Activated CD4-positive, alpha-beta T cell treated with anti-CD3 and anti-CD28 coated beads, Interleukin-2, Interleukin-4, amounts not matched to agents 100 ng/mL and 50 ng/mL, durations not matched to agents 16 hours and 8 hours (primary cell): ENCODE measurements at places on chromosomes 16 and 17.

DNA sequence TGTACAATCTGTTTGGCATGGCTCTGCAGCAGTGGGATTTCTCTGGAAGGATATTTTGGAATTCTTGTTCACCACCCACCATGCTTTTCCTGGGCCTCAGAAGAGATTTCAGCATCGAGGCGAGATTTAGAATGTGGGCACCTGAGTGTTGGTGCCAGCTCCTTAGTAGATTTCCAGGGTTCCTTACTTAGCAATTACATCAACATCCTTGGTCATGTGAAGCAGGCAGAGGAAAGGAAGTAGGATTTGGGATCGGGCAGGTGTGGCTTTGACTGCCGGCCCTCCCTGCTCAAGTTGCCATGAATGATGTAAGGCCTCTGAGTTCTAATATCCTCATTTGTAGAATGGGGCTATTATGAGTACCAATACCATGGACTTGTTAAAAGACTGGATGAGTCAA lies 13.1 kb upstream of the RBFOX1 start:
- no peak for DNase-seq

- no peak for DNase-seq
Measured at GRCh38 chr17:71703701-71704100, 417.1 kb upstream of the SOX9 start.

DNA sequence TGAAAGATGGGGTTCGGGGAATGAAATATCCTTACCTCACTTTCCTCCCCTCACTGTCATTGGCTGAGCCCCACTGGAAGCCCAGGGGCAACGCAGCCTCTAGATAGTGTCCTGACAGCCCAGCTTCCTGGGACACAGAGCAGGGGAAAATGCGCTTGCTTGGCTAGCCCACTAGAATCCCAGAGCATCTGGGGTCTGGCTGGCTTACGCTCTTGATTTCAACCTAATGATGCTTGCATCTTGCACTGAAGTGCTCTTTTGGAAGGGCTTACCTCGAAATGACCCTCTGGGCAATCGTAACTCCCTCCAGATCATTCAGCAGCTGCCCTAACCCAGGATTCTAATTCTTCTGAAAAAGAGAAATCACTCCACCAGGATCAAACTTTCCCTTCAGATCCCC lies 147.6 kb downstream of the SOX9 start:
- no peak for DNase-seq

GRCh38 chr17:80101946-80102663 lies 724 bp downstream of the GAA start:
- peak; percentile 5 for DNase-seq

DNA sequence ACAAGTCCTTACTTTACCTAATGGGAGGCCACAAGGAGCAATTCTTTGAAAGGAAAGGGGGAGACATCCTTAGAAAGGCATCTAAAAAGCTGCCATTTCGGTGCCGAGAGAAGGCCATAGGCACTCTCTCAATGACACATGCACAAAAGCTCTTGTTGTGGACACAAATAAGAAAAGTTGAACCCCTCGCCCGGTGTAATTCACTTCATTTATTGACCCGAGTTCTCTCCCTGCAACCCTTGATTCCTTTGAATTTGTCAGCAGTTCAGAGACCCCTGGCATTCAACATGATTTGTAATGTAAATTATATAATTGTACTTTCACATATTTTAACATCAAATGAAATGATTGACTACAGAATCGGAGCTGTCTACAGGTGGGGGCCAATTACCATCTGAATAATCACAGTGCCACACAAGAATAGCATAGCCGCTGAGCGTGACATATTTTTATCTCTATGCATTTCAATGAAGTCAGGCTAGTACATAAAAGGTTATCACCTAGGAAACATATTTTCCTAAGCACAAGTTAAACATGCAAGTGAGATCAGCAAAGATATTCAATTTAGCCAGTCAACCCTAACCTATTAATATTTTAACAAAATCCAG lies 66.7 kb downstream of the IRX6 start:
- DNase-seq: no peak

DNA sequence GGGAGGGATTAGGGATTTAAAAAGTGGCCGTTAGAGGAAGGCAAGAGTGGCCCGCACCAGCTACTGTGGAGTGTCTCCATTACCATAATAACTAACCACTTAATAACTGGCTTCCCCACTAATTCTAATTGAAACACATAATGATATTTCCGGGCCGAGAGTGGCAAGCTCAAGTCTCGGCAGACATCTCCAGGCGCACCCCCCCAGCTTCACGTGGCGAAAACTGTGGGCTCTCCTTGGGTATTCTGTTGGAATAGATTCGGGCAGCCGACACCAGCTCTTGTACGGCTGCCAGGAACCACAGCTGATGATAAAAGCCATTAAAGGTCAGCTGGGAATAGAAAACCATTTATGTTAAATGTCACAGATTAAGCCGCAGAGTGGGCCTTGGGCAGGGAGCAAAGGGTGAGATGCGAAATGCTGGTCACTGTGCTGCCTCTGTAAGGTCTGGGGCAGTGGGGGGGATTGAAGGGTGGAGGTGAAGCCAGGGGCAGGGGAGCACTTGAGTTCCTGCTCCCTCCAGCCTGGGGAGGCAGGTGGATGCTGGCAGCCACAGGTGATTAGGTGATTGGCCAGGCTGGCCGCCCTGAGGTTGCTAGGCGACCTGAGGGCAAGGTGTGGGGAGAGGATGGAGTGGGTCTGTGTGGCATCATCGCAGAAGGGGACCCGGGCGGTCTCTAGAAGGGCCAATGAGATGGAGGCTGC lies 115.6 kb upstream of the SDK2 start:
- no peak for DNase-seq

GRCh38 chr17:80869481-80870145 lies 122.0 kb upstream of the CHMP6 start:
- DNase-seq: no peak

DNA sequence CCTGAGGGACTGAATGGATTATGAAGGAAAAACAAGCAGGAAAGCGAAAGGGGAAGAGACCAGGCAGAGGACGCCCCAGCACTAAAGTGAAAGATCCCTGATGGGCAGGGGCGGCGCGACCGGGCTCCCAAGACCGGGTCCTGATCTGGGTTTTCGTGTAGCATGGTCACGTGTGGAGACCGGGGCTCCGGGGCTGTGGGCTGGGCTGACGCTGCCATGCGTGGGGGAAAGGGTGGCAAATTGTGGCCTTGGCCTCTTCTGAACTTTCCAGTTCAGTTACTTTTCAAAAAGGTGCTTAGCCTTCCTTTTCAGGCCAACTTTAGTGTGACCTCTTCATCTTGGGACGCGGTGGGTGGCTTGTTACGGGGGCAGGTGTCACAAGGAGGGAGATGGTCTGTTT lies 57.5 kb downstream of the METRNL start:
- DNase-seq: no peak

DNA sequence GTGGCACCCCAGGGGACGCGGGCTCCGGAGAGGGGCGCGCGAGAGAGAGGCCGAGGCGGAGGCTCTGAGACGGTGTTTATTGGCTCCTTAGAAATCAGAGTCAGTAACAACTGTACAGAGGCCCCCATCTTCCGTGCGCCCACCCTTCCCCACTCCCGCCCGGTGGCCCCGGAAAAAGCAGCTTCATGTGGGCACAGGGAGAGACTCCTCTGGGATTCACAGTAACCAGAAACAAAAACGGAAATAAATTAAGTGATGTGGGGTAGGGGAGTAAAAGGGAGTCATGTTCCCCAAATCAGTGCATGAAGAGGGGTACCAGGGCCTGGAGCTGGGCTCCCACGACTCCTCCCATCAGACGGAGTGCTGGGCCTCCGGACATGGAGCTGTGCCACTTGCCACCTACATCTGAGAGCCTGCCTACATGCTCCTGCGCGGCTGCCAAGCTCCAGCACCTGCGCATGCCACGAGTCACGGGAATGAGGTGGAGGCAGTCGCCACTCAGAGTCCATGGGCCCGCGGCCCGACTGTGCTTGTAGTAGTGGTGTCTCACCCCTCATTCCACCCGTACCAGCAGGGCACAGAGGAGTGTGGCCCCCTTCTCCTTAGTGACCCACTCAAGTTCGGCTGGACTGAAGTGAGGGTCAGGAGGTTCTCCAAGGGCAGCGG lies 543 bp upstream of the GPS2 start:
- DNase-seq: no peak

DNA sequence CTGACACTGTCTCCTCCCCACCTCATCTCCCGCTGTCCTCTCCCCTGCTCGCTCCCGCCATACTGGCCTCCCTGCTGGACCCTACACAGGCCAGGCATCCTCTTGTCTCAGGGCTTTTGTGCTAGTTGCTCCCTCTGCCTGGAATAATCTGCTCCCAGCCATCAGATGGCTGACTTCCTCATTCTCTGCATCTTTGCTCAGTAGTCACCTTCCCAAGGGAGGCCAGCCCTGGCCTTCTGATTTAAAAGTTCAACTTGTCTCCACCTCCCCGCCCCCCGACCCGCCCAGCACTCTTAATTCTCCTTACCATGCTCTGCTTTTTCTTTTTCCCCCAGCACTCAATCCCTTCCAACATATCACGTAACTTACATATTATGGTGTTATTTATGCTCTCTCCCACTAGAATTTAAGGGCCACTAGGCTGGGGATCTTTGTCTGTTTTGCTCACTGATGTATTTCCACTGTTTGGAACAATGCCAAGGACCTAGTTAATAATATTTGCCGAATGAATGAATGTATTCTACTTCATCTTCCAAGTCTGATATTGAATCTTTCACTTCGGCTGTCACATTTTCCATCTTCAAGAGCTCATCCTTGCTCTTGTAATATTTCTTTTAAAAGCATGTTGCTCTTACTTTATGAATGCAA lies 178.3 kb downstream of the CDK5R1 start:
- no peak for DNase-seq

DNA sequence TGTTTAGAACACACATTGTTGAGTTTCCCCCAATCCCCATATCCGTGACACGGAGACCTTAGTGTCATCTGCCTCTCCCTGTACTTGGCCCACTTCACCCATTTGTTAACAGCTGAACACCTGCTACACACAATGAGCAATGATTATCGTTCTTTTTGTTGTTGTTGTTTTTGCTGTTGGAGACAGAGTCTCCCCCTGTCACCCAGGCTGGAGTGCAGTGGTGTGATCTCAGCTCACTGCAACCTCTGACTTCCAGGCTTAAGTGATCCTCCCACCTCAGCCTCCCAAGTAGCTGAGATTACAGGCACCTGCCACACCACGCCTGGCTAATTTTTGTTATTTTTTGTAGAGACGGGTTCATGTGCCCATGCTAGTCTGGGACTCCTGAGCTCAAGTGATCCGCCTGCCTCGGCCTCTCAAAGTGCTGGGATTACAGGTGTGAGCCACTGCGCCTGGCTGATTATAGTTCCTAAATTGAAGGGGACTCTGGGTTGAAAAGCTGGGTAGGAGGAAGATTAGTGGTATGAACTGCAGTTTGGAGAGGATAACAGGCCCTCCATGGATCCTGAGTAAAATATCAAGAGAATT lies 21.6 kb downstream of the NDE1 start:
- no peak for DNase-seq

- peak; percentile 85 for DNase-seq
Measured at GRCh38 chr16:55471448-55472097, 7.4 kb upstream of the MMP2 start.

DNA sequence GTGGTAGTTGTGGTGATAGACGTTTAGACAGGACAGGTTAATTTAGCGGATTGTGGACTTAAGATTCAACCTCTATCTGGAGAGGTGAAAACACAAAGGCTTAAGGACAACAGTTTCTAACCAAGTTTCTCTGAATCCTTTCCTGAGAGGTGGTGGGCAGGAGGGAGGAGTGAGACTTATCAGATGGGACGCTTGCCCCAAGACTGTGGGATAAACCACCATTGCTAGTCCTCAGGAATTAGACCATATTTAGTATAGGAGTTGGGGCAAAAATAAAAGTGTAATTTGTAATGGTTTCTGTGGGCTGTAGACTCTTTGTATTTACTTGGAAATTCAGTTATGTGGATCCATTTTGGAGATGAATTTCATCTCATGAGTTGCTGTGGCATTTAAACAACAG lies 6.6 kb downstream of the PDP2 start:
- no peak for DNase-seq

DNA sequence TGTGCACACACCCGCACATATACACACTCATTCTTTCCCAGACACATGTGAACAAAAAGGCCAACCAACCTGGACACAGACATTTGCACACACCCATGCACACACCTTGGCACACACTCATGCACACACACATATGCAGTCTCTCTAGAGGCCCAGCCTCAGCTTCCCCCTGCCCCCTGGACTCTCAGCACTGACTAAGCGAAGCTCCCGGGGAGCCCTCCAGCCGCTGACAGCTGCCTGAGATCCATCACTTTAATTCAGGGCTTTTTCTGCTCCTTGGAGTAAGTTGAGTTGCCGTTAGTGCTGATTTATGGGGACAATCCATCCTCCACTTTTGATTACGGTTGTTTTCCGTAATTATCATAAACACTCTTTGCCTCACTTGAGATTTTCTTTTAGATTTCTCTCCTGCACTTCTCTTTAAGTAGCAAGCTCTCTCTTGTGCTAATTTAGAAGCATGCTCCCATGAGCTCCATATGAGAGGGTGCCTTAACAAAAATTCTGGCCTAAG lies 158.6 kb upstream of the CDC42EP4 start:
- no peak for DNase-seq

- no peak for DNase-seq
Measured at GRCh38 chr17:42347606-42348005, 40.6 kb downstream of the STAT3 start.

GRCh38 chr16:19528666-19529065 lies 4.9 kb downstream of the CCP110 start:
- DNase-seq: no peak

GRCh38 chr17:213286-214105 lies 32.0 kb upstream of the DOC2B start:
- DNase-seq: no peak

GRCh38 chr17:37555386-37555785 lies 53.8 kb downstream of the SYNRG start:
- DNase-seq: no peak

GRCh38 chr17:57518587-57519581 lies 226.2 kb downstream of the CCDC182 start:
- no peak for DNase-seq

- DNase-seq: peak; percentile 11
Measured at GRCh38 chr16:83899272-83899897, 470 bp downstream of the MLYCD start.

GRCh38 chr17:78498848-78499247 lies 78.3 kb downstream of the DNAH17 start:
- no peak for DNase-seq

DNA sequence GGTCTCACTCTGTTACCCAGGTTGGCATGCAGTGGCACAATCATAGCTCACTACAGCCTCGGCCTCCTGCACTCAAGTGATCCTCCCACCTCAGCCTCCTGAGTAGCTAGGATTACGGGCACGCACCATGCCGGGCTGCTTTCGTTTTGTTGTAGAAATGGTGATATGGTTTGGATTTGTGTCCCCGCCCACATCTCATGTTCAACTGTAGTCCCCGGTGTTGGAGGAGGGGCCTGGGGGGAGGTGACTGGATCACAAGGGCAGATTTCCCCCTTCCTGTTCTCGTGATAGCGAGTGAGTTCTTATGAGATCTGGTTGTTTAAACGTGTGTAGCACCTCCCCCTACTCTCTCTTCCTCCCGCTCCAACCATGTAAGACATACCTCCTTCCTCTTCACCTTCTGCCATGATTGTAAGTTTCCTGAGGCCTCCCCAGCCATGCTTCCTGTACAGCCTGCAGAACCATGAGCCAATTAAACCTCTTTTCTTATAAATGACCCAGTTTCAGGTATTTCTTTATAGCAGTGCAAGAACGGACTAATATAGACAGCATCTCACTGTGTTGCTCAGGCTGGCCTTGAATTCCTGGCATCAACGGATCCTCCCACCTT lies 6.0 kb downstream of the PDZD9 start:
- no peak for DNase-seq
